Dermis blood vessel endothelial cell (primary cell): ENCODE measurements at places on chromosomes 2 and 18. TPM values are rescaled to one million over a fixed set of nuclear protein-coding genes. Genes with fewer than 3 reads are reported as not detected.

Gene CYP27A1
- total RNA-seq, result 8.6 and 12.8 TPM in 2 replicates

Gene PROC
- total RNA-seq, result 0.17 TPM in 1 of 2 replicates, not detected in the other

Gene TDRD15
- not detected in 2 replicates for total RNA-seq

Gene ACYP2
- total RNA-seq, result 8.2 and 9.4 TPM in 2 replicates

Gene CCBE1
- 0.14 and 0.68 TPM in 2 replicates for total RNA-seq

Gene L3MBTL4
- 5.9 and 8.0 TPM in 2 replicates for total RNA-seq

Gene MROH2A
- not detected in 2 replicates for total RNA-seq

Gene TMEFF2
- 0.05 TPM in 1 of 2 replicates, not detected in the other for total RNA-seq

Gene CD226
- total RNA-seq, result 1.0 and 2.8 TPM in 2 replicates

GRCh38 chr2:28351621-28352020 lies 41.0 kb upstream of the FOSL2 start:
- no peak for DNase-seq

GRCh38 chr2:238404406-238405216 lies 22.1 kb upstream of the ASB1 start:
- DNase-seq, result no peak

- DNase-seq, result no peak
These were observed 3.5 kb downstream of the PER2 start for GRCh38 chr2:238284802-238285515.

GRCh38 chr18:69689121-69689759 lies 258.4 kb downstream of the CD226 start:
- DNase-seq, result no peak

GRCh38 chr18:67092141-67092540 lies 424.4 kb downstream of the DSEL start:
- DNase-seq, result no peak

DNA sequence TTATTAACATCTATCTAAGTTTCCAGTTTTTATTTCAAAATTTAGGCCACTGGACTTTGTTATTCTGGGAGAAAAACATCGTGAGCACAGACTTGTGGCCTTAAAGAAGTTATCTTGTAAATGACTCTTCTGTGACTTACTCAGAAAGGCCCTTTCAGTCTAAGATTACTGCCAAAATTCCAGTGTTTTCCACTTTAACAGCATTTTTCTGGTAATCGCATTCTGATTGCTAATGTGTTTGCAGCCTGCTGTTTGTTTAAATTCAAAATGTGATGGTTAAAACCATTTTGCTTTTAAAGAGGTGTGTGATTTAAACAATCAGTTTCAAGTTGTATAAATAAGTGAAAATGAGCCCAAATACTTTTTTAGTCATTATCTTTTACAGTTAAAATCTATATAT lies 136.7 kb upstream of the DAPL1 start:
- no peak for DNase-seq

DNA sequence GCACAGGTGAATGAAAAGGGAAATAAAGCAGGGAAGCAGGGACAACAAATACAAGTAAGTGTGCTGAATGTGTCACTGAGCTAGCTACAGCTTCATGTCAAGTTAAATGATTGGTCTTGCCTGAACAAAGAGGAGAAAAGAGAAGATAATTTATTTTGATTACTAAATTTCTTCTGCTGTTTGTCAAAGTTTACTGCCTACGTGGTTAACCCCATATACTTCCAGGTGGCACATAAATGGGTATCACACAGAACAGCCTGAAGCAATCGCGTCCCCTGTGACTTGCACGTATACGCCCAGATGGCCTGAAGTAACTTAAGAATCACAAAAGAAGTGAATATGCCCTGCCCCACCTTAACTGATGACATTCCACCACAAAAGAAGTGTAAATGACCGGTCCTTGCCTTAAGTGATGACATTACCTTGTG lies 434.2 kb downstream of the LRRTM4 start:
- no peak for DNase-seq

DNA sequence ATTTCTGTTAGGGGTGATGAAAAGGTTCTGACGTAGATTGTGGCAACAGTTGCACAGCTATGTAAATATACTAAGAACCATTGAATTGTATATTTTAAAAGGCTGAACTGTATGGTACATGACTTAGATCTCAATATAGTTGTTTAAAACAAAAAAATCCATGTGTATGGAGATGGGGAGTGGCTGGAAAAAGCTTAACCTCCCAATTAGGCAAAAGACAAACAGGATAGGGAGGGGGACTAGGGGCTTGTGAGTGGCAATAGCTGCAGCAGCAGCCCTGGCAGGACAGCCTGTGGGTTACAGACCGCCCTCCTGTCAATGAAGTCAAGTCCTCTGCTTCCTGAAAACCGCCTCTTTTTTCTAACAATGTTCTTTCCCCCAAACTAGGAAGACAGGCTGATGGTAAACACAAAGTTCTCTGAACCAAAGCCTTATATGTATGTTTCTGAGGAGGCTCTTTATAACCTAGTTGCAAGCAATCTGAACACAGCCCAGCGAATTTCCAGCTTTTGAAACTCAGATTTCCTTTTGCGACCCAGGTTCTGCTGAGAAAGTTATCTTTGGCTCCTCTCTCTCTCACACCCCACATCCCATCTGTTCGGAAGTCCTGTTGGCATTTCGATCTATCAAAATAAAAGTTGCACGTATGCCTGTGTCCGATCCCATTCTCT lies 10.3 kb downstream of the ATP8B1 start:
- DNase-seq, result peak; percentile 83

- no peak for DNase-seq
These were observed 87.4 kb downstream of the COL6A3 start for GRCh38 chr2:237326266-237327171.

GRCh38 chr18:79520478-79521390 lies 125.0 kb downstream of the NFATC1 start:
- no peak for DNase-seq

- no peak for DNase-seq
These were observed 21.0 kb upstream of the SLC38A11 start for GRCh38 chr2:164976301-164976700.

GRCh38 chr18:28183418-28184078 lies 6.6 kb upstream of the CDH2 start:
- no peak for DNase-seq

- no peak for DNase-seq
These were observed 69.0 kb downstream of the COL6A3 start for GRCh38 chr2:237344942-237345341.
